M059J (cell line): ENCODE measurements at places on chromosomes 7 and 10. TPM values are rescaled to one million over a fixed set of nuclear protein-coding genes. Genes with fewer than 3 reads are reported as not detected.
A peak's percentile ranks its signal among the peaks of the same experiment; 100 is the strongest.

DNA sequence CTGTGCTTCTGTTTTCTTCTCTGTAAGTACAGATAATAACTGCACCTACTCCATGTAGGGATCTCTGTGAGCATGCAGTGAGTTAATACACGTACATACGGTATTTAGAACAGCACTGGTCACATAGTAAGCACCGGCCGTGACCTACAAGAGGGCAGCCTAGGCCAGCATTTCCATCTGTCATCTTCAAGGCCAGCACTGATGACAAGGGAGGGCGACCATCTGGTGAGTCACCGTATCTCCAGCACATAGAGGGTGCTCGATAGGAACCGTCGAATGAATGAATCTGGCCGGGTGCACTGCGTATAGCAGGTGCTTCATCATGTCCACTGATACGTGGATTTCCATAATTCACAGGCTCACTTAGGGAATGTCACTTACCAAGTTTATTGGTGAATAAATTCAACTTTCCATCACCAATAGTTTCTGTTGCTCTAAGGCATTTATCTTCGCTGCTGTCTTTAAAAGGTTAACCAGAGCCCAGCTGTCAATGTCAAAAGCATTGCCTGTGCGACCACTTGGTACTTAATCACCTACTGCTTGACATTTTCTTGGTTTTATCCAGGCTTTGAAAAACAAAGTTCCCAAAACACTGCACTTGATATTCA lies 8.3 kb downstream of the NOD1 start:
- no peak for DNase-seq

Gene LBX1
- total RNA-seq, result not detected in 2 replicates

DNA sequence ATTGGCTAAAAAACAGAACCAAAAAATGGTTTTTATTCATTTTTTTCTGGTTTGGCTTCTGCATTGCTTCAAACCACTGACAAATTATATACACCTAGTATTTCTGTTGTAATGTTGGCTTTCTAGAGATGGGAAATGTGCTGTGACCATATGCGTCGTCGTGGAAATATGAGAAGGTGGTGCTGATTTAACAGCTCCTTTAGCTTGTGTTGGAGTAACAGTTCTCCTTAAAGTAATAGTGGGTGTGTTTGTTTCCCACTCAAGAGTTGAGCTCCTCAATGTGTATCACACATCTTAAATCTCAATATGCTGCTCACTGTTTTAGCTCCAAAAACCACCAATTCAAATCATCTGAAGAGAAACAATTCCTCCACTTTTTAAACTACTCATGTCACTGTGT lies 196.4 kb downstream of the LHFPL3 start:
- DNase-seq, result no peak

DNA sequence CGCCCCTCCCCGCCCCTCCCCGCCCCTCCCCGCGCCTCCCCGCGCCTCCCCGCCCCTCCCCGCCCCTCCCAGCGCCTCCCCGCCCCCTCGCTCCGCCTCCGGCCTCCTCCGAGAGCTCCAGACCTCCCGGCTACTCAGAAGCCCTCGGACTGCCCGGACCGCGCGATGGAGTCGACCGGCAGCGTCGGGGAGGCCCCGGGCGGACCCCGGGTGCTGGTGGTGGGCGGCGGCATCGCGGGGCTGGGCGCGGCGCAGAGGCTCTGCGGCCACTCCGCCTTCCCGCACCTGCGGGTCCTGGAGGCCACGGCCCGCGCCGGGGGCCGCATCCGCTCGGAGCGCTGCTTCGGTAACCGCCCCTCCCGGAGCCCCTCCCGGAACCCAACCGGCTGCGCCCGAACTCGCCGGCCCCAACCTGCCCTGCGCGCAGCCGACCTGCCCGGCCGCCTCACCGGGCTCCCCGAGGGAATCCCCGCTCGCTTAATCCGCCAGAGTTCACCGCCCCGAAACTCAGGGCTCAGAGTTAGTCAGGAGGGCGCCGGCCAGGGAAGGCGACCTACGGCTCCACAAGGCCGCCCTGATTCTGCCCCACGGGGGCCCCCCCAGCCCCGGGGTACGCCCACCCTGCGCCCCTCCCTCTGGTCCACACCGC lies at the start of gene PAOX:
TSS of gene PAOX (plus strand) at position 111 of the 649 bp plus-strand sequence. CDS start at position 166, 55 bp downstream.
- peak; percentile 42 for DNase-seq

DNA sequence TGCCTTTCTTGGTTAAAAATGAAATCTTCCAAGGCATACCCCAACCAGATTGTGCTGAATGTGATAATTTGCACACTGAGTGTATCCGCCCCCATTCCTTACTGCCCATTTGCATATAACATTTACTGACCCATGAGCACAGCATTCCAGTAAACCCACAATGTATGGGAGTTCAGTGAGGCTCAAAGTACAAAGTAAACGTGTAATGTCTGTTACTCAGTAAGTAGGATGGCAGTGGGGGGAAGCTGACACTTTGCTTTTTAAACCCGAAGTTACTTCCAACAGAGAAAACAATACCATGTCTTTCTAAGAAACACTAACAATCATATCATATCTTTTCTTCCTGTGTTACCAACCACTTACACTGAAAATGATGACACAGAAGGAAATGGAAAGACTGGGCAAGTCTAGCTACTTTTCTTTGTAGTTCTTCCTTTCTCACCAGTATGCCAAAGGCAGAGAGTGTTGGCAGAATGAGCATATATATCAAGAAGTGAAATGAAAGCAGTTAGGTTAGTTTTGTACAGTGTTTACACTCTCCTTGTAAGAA lies 27.1 kb upstream of the SOSTDC1 start:
- no peak for DNase-seq

Gene PIP
- total RNA-seq, result not detected in 2 replicates

DNA sequence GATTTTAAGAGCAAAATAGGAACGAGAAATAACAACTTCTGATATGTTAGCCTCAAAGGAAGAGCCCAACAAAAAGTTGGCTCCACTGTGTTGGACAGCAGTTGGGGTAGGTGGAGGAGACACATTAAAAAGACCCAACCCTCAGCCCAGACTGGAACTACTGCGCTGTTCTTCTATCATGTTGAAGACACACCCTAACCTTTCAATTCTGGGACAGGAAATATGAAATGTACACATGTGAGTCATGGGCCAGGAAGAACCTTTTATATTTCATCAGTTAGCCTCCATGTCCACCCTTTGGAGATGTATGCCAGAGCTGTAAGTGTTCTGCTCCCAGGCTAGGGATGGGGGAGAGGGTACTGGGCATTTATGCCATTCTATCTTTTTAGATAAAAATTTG lies 22.1 kb downstream of the CLDN12 start:
- no peak for DNase-seq

Gene WDR86
- 0.05 TPM in 1 of 2 replicates, not detected in the other for total RNA-seq

Gene MYH16
- total RNA-seq, result 0.05 and 0.34 TPM in 2 replicates

- no peak for DNase-seq
These were observed 150.2 kb downstream of the HTR7 start for GRCh38 chr10:90707657-90708056.

DNA sequence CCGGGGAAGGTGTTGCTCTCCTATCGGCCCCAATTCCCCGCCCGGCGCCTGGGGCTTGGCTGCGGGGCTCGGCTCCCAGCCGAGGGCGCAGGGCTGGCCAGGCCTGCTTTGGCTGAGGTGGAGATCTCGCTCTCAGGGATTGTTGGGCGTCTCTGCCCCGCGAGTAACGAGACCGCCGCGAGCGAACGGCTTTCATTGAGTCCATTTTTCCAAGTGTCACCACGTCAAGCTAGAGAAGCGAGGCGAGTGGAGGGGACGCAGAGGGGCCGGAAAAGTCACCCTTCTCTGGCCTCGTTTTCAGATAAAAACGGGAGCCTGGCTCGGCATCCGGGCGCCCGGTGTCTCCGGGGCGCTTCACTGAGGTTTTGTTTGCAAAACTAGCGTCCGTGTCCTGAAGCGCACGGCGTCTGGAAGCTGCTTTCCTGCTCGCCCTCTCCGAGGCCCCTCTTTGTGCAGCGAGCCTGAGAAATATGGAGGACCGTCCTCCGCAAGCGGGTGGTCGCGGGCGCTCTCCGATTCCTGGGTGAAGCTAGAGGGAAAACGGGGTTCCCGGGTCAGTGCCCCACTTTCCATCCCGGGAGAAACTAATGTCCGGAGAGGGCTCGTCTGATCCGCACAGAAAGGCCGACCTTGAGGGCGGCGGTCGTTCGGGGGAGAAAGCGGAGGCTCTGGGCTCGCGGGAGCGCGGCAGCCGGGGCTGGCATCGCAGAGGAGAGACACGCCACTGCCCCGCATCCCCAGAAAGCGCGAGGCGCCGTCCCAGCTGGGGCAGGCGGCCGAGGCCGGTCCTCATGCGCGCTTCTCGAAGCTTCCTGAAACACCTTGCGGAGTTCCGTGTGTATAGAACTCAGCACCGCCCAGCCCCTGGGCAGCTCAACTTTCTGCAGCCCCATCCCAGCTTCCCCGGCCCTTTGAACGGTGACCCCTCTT lies 3.5 kb upstream of the EN2 start:
- no peak for DNase-seq

Gene UCMA
- not detected in 2 replicates for total RNA-seq

Gene ADGRA1
- not detected in 2 replicates for total RNA-seq

DNA sequence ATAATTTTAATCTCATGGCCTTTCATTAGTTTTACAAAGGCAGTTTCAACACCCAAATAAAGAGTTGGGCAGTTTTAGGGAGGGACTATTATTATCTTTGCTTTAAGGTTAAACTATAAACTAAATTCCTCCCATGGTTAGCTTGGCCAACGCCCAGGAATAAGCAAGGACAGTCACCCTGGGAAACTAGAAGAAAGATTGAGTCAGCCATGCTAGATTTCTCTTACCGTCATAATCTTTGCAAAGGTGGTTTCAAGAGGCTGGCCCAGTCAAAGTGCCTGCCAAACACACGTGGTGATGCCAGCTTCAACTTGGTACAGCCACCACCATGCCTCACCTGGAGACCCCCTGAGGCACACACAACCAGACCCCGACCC lies 317.4 kb upstream of the SP8 start:
- no peak for DNase-seq

- peak; percentile 48 for DNase-seq
These were observed 9.0 kb upstream of the GNA12 start for GRCh38 chr7:2853147-2853546.
